ENCODE measurements at places on chromosomes 7 and 10.
A peak's percentile ranks its signal among the peaks of the same experiment; 100 is the strongest.

DNA sequence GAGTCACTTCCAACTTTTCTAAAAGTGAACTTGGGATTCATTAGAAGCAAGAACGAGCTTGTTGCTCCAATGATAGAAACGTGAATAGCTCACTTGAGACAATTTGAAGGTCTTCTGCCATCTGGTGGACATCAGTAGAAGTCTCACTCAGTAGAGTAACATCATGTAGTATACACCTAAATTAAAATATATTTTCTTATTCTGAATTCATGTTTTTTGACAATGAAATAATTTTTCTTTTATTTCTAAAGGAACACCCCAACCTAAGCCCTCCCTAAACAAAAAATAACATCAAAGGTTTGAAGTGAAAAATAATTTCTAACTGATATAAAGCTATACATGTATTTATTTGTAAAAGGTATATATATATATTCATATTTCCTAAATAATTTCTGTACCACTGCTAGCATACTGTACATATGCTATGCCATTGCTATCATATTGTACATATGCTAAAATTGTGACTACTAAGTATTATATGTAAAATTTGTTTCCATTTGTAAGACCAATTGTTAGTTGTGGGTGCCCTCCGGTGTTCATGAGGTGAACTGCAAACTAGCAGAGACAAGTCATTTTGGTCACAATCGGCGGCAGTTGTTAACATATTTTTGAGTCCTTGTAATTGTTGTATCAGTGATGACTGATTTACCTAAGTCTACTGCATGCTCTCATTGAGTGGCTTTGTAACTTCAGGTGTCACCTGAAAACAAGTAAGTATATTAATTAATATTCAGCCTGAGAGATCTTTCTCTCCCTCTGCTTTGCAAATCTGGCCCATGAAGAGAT is 121.9 kb downstream of the PTPRZ1 start:
- DNase-seq, result peak; percentile 31

DNA sequence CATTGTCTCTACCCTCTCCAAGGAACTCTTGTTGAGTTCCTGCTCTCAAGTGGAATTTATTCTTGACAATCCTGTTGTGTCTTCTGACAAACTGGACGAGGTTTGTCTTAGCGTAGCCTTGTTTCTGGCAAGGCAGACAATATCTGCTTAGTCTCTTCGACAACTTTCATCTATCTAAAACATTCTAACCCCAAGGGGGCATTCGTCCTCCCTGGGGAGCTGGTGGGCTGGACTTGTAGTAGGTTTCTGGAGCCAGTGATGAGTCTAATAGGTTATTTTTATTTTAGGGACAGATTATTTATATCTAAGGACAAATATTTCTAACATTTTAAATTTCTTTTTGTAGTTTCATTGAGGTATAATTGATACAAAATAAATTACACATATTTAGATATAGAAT is 7.3 kb upstream of the C10orf120 start:
- DNase-seq, result no peak

DNA sequence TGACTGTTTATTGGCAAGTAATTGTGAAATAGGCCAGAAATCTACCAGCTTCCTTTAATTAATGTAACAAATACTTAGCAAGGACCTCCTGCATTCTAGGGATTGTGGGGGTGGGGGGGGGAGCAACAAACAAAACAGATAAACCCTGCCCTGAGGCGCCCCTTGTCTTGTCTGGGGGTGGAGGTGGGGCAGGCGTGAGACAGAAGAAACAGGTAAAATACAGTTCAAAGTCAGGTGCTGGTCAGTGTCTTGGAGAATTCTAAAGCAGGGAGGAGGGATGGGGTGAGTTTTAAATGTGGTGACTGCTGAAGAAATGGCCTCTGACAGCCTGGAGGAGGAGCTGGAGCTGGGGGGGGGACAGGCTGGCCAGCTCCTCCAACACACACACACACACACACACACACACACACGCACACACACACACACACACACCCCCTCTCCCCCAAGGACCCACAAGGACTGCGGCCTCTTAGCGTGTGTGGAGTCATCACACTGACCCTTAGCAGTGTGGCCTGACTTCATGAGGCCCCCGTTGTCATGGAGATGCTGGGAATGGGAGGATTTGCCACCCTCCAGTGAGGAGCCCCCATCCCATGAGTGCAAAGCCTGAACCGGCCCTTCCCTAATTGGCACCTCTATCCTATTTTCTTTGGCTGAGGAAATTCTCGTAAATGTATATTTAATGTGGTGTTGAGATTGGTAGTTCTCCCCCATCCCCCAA is 190.4 kb downstream of the MGMT start:
- DNase-seq, result no peak

DNA sequence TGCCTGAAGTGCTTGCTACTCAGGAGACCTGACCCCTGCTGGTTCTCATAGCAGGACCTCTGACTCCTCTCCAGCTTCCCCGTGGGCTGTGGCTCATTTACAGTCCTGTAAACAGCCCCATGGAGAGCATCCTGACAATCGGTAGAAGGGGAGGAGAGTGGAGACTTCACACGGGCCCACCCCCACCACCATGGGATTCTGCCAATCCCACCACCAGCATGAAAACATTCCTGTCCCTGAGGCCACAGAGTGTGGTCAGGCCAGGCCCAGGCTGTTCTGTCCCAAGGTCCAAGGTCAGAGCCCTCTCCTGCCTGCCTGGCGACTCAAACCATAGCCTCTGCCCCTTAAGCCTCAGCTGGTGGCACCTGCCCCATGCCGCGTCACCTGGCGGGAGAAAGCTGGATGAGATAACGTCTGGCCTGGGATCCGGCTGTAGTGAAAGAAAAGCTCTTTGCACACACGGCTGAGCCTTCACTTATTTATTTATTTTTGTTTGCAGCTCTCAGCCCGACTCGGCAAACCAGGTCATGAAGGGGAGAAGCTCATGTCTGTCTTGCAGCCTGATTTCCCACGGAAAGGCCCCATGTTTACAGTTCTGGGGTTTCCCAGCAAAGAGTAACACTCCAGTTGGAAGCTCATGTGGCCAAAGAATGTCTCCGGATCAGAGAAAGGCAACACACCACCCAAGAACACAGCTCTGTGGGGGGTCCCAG is 293.6 kb upstream of the ZMIZ1 start:
- peak; percentile 4 for DNase-seq

GRCh38 chr10:35533565-35533964 is 71.6 kb upstream of the GJD4 start:
- DNase-seq, result no peak

GRCh38 chr10:130844310-130844709 is 467.2 kb downstream of the TCERG1L start:
- no peak for DNase-seq

- no peak for DNase-seq
These were observed 14.0 kb upstream of the CELF2 start for GRCh38 chr10:11003679-11004078.

GRCh38 chr10:77904100-77904840 is 22.3 kb downstream of the DLG5 start:
- no peak for DNase-seq

DNA sequence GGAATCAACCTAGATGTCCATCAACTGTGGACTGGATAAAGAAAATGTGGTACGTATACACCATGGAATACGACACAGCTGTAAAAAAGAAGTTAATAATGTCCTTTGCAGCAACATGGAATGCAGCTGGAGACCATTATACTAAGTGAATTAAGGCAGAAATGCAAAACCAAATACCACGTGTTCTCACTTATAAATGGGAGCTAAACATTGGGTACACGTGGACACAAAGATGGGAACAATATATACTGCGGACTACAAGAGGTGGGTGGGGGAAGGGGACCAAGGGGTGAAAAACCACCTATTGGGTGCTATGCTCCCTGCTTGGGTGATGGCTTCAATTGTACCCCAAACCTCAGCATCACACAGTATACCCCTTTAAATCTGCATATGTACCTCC is 385.5 kb downstream of the SORCS3 start:
- DNase-seq, result no peak

DNA sequence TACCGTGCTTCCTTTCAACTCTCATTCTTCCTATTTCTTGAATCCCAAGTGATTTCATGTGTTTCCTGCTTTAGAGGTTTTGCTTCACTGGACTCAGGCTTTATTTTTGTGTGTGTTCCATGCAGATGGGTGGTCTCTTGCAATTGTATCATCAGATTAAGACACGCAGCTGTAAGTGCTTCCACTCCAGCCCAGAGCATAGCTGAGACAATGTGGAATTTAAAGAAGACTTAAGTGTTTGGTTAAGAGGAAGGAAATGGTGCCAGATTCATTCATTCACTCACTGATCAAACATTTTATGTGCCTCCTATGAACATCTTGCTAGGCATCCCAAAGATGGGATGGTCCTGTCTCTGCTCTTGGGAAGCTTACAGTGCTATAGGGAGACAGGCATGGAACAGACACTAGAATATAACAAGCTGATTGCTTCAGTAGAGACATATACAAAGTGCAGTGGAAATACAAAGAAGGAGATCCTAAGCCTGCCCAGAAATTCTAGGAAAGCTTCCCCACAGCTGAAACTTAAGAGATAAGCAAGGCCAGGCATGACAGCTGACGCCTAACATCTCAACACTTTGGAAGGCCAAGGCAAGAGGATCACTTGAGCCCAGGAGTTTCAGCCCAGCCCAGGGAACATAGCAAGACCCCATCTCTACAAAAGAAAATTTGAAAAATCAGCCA is 46.1 kb upstream of the LRRC17 start:
- DNase-seq, result no peak

GRCh38 chr10:98649170-98649569 is 202.4 kb upstream of the HPS1 start:
- DNase-seq, result no peak

- no peak for DNase-seq
These were observed 43.2 kb downstream of the APBB1IP start for GRCh38 chr10:26481315-26481692.

- DNase-seq, result no peak
These were observed 36.8 kb downstream of the CTBP2 start for GRCh38 chr10:125123476-125124114.

- no peak for DNase-seq
These were observed 308.7 kb downstream of the ANKRD30A start for GRCh38 chr10:37434091-37434490.

DNA sequence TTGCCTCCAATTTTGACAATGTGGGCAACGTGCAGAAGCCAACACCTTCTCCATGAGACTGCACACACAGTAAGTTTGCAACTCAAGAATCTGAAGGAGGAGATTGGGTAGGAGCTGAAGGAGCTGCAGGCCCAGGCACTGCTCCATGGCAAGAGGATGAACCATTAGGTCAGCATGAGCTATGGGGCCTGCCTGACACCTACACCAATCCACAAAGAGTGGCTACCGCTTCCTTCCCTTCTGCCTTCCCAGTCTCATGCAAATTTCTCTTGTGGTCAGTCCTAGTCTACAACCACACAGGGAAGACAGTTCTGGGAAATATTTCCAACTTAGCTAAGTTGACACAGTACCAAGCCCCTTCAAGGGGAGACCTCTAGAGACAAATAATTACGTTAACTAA is 142.0 kb upstream of the ADO start:
- DNase-seq, result no peak

DNA sequence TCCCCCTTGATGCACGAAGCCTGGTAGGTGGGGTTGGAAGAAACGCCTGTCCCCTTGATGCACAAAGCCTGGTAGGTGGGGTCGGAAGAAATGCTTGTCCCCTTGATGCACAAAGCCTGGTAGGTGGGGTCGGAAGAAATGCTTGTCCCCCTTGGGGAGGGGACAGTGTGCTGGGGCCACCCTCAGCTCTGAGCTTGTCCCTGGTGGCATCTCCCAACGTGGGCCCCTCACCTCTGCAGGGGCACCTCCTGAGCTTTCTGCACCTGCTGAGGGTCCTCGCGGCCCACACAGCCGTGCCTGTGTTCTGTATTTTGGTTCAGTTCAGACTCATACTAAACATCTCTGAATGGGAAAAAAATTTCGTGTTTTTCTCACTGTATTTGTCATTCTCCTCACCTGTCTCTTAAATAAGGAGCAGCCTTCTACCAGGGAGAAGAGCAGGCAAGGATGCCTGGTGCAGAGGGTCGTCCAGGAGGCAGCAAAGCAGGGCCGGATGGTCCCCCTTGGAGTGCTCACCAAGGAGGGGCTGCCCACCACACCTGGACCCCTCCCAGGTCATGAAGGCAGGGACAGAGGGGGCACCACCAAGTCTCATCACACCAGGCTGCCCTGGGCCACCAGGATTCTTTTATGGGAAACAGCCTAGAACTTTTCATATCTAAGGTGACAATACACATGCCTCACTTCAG is 24.7 kb downstream of the VIPR2 start:
- no peak for DNase-seq

- no peak for DNase-seq
These were observed 13.7 kb downstream of the TAS2R40 start for GRCh38 chr7:143235561-143235960.

GRCh38 chr10:2895594-2896196 is 171.7 kb upstream of the PFKP start:
- DNase-seq, result no peak
